ENCODE measurements at places on chromosomes 1 and 21. TPM values are rescaled to one million over a fixed set of nuclear protein-coding genes. Genes with fewer than 3 reads are reported as not detected.

DNA sequence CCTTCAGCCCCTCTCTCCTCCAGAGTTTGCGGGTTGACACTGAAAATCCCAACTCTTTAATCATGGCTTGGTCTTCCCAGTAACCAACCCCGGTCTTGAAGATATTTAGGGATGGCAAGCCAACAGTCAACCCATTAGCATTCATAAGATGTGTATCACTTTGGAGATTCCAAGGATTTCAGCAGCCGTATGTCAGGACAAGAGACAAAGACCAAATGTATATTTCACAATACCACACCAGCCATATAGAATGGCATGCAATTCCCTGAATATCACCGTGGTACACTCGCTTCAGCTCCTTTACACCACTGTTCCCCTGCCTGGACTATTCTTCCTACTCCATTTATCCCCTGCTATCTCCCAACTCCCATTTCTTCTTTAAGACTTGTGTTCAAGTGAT, 109.2 kb downstream of the CSMD2 start:
- H3K36me3 ChIP-seq, result no peaks in the 10 kb centered on the region
- peaks cover 27% of the 10 kb centered on the region for H3K27me3 ChIP-seq
- DNase-seq, result no peak
- H3K4me3 ChIP-seq, result no peak overlapping the region
- no peak overlapping the region for H3K27ac ChIP-seq
- H3K4me1 ChIP-seq, result no peaks in the 10 kb centered on the region

DNA sequence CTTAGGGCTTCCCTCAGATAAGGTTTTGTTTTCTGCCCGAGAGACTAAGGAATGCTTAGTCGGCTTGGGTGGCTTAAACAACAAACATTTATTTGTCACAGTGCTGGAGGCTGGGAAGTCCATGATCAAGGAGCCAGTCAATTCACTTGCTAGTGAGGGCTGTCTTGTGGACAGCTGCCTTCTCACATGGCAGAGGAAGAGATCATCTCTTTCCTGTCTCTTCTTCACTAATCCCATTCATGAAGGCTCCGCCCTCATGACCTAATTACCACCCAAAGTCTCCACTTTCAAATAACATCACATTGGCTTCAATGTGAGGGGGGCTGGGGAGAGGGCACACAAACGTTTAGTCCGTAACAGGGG, 50.5 kb upstream of the IL12RB2 start:
- no peak overlapping the region for H3K4me3 ChIP-seq
- no peak for DNase-seq
- no peaks in the 10 kb centered on the region for H3K36me3 ChIP-seq
- no peak overlapping the region for H3K27ac ChIP-seq
- H3K4me1 ChIP-seq, result no peaks in the 10 kb centered on the region

DNA sequence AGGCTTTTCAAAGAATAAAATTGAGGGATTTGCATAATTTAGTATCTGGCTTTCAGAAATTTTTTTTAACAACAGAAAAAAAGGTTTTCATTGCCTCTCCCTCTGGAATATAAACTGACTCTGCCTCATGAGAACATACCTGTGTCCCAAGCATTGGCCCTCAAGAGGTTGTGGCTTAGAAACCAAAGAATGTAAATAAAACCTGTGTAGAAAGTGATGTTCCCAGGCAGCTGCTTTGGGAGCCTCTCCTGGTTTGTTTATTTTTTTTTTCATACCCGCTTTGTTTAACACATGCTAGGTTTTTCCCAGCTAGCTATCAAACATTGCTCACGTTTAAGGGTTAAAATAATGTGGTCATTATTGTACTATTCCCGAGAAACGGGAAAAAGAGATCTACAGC, 40.5 kb upstream of the IFNAR2 start:
- H3K36me3 ChIP-seq, result no peaks in the 10 kb centered on the region
- no peaks in the 10 kb centered on the region for H3K4me1 ChIP-seq
- H3K27ac ChIP-seq, result no peak overlapping the region
- DNase-seq, result no peak
- peaks cover 3% of the 10 kb centered on the region for H3K27me3 ChIP-seq

GRCh38 chr1:186682736-186683135, 2.5 kb upstream of the PTGS2 start:
- H3K4me1 ChIP-seq, result no peaks in the 10 kb centered on the region
- no peak overlapping the region for H3K27ac ChIP-seq
- H3K27me3 ChIP-seq, result no peaks in the 10 kb centered on the region
- H3K36me3 ChIP-seq, result peaks cover 3% of the 10 kb centered on the region

GRCh38 chr1:189764391-189765320, 713.0 kb downstream of the BRINP3 start:
- no peaks in the 10 kb centered on the region for H3K4me1 ChIP-seq
- H3K27ac ChIP-seq, result no peak overlapping the region
- no peak for DNase-seq
- no peaks in the 10 kb centered on the region for H3K27me3 ChIP-seq

- no peak overlapping the region for H3K4me3 ChIP-seq
- no peaks in the 10 kb centered on the region for H3K27me3 ChIP-seq
Observed at GRCh38 chr1:113802367-113803007, 9.8 kb downstream of the RSBN1 start.

DNA sequence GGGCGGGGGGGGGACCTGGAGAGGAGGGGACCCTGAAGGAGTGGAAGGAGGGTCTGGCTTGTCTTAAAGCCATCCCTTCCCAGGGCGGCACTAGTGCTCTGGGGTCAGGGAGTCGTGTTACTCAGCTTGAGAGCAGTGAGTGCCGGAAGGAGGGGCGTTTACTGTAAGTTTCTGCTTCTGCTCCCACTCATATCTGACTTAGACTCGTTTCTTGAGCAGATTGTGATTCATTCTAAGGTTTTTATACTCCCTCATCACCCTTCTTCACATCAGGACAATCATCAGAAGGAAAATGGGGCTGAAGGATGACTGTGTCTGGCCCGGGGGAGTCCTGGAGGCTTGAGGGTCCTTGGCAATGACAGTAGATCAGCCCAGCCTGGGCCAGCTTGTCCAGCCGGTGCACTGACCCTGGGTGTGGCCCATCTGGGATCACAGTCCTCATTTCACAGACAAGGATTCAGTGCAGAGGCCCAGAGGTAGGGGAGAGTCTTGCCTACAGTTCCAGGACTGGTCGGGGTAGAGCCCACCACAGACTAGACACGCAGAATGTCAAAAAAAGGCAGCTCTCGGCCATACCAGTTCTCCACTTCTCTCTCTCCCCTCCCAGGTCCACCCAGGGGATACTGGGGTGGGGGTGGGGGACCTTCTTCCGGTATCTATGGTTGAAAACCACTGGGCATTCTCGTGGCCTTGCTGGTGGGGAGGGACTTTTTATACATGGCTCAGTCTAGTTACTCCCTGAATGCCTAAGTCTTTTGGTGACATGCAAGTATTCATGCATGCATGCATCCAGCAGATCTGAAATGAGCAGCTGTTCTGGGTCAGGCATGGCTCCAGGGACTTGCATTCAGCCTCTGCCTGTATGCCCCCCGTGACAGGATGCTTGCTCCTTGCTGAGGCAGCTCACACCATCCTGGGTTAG, 5.1 kb downstream of the TNFRSF8 start:
- no peak overlapping the region for H3K4me3 ChIP-seq
- no peak overlapping the region for H3K27ac ChIP-seq
- peaks cover 14% of the 10 kb centered on the region for H3K4me1 ChIP-seq

The TMPRSS15 gene
- not detected for total RNA-seq

The BSND gene
- total RNA-seq, result not detected
